ENCODE measurements at places on chromosomes 1 and 21.

DNA sequence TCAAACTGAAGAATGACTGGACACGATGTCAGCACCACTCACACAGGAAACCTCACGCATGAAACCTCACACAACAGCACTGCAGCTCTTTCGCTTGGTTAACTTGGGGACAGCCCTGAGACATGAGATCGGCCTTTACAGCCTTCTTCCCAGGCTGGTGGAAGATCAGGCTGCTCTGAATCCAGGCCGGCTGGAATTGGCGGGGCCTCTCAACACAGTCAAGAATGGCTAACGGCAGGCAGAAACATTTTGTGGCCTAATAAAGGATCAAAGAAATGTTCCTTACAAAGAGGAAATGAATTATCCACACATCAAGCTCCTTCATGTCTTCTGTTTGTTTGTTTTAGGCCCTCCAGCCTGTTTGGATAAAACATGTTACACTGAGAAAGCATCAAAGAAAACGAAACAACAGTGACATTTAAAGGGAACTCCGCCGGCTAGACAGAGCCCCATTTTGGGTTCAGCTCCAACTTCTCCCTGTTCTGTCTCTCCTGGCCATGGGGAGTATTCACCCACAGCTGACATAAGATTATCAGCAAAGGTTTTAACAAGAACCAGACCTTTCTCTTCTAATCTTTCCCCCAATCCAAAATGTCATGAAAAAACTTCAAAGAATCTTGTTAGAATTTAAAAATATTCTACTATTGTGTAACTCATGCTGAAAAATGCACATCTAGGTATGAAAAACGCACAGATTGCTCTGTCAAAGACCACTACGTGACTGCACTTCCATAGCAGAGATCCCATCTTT is 131.2 kb downstream of the SLC45A1 start:
- DNase-seq: no peak

DNA sequence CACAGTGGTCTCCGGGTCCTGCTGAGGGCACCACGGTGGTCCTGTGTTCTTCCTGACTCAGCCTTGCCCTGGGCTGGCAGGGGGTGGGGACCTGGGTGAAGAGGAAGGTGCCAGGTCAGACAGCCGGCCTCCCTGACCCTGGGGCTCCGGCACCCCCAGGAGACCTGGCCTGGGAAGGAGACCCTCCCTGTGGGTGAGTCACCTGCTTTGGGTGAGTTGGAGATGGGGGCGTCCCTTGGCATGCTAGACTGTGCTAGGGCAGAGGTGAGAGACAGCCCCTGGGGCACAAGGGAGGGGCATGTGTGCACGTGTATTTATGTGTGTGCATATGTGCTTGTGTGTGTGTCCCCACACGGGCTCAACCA is 23.4 kb downstream of the SPSB1 start:
- no peak for DNase-seq

- no peak for DNase-seq
These were observed 41.5 kb downstream of the SPATA46 start for GRCh38 chr1:162335126-162335525.

DNA sequence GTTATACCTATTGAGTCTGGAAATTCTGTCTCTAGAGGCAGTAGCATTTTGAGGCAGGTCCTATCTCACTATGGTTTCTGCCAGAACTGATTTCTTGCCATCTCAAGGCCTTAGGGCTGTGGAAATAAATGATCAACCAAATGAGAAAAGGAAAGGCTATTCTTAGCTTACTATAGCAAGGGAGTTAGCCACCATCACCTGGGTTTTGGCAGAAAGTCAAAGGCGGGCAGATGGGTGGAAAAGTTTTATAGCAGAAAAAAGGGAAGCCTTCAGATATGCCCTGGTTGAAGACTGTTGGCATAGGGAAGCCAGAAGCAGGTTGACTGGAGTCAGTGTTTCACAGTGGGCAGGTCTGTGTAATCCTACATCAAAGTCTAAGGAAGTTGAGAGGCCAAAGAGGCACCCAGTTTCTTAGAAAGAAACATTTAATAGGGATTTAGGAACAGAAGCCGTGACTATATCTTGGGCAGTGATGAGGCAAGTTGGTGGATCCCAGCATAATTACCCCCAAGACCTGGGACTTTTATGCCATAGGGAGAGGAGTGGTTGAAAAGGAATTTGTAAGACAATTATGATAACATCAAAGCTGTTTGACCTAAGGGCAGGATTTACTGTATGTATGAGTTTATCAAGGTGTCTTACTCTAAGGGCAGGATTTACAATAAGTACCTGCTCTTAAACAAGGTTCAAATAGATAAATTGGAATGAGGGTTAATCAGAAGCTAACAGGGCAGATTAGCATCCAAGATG is 29.7 kb downstream of the CTH start:
- no peak for DNase-seq

- DNase-seq: no peak
These were observed 92.3 kb downstream of the KCNN3 start for GRCh38 chr1:154777781-154778180.

GRCh38 chr1:94697839-94698238 is 122.3 kb upstream of the SLC44A3 start:
- DNase-seq: no peak

GRCh38 chr1:95263450-95263849 is 29.4 kb downstream of the RWDD3 start:
- no peak for DNase-seq

DNA sequence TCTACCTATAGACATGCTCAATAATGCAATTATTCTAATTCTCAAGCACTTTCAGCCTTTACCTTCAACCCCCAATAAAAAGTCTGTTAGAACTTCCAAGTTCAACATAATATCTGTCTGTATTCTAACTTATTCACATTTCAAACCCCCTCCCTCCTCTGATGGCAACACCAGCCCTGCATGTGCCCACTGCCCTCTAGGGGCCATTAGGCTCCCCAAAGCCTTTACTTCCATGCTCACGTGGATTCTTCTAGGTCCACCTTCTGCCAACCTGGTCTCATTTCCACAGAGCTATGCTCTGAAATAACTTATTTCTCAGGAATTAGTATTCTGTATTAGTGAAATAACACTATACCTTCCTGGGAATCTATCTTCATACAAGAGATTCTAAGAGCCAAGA is 22.2 kb upstream of the KPRP start:
- DNase-seq: no peak

- DNase-seq: no peak
These were observed 2.6 kb downstream of the LRRC8B start for GRCh38 chr1:89527256-89527655.

Data from cortex of kidney (tissue), 1 donor.